Stimulated activated CD4-positive, alpha-beta T cell treated with anti-CD3 and anti-CD28 coated beads, TNF-alpha, amount 100 ng/mL, for 24 hours (primary cell): ENCODE measurements at places on chromosomes 16 and 17.

DNA sequence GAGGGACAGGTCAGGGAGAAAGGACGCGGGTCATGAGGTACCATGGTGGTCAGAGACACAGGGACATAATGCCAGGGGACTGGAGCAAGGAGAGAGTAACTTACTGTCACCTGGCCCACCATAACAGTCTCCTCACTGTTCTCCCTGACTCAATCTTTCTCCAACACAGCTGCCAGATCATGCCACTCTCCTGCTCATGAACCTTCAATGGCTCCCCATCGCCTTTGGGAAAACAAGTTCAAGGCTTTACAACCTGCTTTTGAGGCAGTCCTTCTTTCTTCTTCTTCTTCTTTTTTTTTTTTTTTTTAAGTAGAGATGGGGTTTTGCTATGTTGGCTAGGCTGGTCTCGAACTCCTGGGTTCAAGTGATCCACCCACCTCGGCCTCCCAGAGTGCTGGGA is 22.9 kb downstream of the CNGB1 start:
- DNase-seq, result no peak

DNA sequence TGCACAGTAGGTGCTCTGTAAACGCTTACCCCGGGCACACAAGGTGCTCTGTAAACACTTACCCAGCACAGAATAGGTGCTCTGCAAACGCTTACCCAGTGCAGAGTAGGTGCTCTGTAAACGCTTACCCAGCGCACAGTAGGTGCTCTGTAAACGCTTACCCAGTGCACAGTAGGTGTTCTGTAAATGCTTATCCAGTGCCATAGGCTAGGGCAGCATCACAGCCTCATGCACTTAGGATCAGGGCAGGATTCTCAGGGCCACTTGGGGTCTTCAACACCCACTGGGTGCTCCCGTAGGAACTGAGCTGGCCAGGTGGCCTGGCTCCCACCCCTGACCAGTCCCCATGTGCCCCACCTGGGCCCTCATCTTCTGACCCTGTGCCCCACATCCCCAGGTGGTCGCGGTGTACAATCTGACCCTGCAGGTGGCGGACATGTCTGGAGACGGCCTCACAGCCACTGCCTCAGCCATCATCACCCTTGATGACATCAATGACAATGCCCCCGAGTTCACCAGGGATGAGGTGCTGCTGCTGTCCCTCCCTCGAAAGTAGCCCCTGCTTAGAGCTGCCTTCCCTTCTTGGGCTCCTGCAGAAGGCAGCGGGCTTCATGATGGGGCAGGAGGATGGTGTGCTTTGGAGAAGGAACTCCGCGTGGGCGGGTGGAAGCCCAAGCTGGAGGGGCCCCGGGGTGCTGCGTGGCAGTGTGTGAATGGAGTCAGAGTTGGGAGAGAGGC is 13.1 kb downstream of the SLC22A31 start:
- DNase-seq, result no peak

GRCh38 chr17:10144982-10145381 is 53.4 kb downstream of the GAS7 start:
- no peak for DNase-seq

DNA sequence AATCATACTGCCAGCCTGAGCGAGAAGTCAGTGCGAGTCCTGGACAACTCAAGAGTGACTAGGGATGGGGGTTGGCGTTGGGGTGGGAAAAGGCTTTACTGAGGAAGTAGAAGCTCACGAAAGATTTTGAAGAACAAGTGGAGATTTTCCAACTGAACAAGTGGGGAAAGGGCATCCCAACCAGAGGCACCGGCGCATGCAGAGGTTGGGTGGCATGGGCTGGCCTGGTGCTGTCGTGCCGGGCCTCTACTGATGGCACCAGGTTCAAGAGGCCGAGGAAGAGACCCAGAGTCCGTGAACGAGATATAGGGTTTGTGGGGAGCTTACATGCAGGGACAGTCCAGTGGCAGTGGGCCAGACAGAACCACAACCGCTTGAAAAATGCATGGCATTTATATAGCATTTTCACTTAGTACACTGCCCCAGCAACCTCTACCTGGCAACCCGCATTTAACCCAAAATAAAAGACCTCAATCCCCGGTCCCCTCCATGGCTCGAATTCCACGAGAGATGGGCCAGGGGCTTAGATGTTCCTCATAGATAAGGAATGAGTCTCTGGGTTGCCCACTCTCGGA is 7.7 kb upstream of the ITGA3 start:
- no peak for DNase-seq

DNA sequence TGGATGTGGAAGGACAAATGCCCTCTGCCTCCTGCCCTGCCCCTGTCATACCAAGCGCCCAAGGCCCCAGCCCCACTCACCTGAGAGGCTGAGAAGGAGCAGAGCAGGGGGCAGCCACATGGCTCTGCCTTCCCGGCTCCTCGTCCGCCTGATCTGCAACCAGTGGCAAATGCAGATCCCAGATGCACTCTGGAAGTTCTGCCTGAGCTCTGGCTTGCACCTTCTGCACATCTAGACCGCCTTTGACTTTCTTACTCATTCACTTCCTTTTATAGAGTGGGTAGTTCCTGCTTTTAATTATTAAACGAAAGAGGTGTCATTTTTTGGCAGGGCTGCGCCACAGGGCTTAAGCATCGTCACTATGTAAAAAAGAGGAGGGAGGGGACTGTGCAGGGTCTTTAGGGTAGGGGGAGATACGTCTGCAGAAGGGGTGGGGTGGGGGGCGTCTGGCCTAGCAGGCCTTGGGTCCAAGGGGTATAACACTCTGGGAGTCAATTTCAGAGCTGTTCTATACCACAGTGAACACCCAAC is at the start of gene CD300LB:
TSS of gene CD300LB (minus strand) at position 245 of the 531 bp plus-strand sequence. CDS start at position 120, 125 bp downstream.
- no peak for DNase-seq

DNA sequence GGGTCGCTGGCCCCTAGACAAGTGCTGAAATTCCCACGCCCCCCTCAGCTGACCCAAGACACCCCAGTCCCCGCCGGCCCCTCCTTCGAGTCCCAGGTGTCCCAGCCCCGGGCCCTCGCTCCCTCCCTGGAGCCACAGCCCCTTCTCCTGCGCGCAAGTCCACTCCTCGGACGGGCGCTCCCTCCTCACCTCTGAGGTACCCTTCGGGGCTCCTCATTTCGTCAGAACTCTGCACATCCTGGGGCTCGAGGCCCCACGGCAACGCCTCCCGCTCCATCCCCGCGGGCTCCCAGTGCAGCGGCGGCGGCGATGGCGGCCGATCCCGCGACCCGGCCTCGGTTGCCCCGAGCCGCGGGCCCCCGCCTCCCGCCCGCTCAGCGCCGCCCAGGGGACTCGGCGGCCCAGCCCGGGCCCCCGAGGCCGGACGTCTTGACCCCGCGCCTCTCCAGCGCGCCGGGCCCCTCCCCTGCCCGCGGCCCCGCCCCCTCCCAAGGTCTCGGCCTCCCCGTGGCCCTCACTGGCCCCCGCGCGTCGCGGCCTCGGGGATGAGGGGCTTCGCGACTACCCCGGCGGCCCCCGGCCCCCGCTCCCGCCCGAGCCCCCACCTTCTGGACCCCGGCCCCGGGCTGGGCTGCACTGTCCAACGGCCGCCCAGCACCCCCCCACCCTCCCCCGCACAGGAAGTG is at the start of gene ZNF768:
TSS of gene ZNF768 (minus strand) at position 430 of the 686 bp plus-strand sequence. CDS start at position 277, 153 bp downstream.
- DNase-seq, result no peak

GRCh38 chr17:78123258-78123929 is 5.2 kb downstream of the TMC6 start:
- DNase-seq, result no peak

- no peak for DNase-seq
These were observed 1.3 kb downstream of the SNN start for GRCh38 chr16:11669380-11670146.

DNA sequence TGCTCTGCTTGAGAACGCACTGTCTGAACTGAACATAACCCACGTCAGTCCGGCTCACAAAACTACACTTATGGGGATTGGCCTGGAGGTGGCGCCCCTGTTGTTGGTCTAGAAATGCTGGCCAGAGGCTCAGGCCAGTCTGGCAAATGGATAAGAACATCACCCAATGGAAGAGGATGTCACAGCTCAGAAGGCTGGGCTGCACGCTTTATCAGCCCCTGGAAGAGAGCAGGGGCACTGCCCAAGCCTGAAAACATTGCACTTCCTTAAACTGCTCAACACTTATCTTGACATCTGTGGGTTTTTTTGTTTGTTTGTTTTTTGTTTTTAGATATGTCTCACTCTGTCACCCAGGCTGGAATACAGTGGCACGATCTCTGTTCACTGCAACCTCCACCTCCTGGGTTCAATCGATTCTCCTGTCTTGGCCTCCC is 24.8 kb upstream of the BPTF start:
- peak; percentile 22 for DNase-seq

DNA sequence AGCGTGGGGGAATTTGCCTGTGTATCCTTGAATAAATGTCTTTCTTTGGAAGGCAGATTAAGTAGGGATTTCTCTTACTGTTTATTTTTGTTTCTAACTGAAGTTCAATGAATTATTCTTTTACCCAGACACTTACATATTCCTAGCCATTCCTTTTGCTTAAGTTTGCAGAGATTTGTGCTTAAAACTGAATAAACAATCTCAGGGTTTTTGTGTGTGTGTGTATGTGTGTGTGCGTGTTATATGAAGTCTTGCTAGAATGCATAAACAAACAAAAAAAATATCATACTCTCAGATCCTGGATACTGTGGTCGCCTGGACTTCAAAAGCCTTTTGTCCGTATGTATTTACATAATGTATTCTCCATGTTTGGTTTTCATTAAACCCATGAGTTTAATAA is 672.8 kb downstream of the MAF start:
- no peak for DNase-seq

GRCh38 chr17:71970312-71970711 is 150.5 kb upstream of the SOX9 start:
- no peak for DNase-seq

DNA sequence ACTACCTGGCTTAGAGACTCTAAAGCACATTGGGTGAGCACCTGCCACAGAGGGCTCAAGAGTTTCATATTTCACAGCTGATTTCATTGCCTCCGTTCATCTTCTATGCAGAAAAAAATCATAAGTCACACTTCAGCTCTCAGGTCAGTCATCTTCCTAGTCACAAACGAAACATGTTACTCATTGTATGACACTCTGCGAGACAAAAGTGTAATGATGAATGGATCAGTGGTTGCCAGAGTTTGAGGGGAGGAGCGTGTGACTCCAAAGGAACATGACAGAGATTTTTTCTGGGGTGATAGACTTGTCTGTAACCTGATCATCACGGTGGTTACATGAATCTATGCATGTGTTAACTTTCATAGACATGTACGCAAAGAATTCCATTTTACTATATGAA is 195.2 kb upstream of the CNTNAP4 start:
- DNase-seq, result no peak

DNA sequence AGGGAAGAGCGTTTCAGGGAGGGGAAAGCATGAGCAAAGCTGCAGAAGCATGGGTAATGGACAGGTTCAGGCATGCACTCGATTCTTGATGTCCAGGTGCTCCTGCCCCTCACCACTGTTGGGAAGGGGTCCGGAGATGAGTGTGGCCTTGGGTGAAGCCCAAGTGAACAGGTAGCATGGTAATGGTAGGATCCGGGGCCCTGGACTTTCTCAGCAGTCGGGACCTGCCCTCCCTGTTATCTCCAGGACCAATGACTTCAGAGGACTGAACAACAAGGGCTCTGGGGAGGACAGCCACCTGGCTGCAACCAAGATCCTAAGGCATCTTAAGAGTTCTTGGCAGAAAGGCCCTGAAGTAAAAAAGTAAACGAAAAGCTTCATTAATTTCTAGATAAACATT is 306.8 kb downstream of the CPPED1 start:
- DNase-seq, result no peak

- no peak for DNase-seq
These were observed 18.0 kb upstream of the HOXB9 start for GRCh38 chr17:48644159-48644558.

DNA sequence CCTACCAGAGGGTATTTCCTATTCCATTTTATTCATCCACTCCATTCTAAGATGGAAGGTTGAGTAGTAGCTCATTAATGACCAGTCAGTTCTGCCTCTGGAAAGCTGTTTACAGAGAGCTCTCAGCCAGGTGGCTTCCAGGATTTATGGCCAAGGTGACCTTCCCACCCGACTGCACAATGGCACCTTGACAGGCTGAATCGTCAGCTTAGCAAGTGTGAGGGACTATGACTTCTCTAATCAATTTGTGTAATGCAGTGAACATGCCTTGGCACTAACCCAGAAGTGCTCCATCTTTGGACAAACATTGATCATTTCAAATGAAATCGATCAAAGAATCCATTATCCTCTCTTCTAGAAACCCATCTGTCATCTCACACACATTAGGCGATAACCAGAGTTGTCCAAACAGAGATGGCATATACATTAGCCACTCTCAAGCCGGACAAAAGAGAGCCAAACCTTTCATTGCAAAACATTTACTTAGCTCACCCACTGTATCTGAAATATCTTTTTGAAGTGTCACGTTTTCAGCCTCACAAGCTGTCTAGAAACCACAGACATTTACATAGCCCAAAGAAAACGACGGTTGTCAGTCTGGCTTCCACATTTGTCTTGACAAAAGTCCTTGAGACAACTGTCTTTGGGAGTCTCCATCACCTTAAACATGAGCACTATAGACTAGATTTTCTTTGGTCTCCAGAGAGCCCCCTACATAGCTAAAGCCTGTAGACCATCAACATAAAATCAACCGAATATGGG is 35.6 kb downstream of the CLEC3A start:
- no peak for DNase-seq

GRCh38 chr16:6684076-6684673 is 648.5 kb upstream of the RBFOX1 start:
- peak; percentile 1 for DNase-seq

DNA sequence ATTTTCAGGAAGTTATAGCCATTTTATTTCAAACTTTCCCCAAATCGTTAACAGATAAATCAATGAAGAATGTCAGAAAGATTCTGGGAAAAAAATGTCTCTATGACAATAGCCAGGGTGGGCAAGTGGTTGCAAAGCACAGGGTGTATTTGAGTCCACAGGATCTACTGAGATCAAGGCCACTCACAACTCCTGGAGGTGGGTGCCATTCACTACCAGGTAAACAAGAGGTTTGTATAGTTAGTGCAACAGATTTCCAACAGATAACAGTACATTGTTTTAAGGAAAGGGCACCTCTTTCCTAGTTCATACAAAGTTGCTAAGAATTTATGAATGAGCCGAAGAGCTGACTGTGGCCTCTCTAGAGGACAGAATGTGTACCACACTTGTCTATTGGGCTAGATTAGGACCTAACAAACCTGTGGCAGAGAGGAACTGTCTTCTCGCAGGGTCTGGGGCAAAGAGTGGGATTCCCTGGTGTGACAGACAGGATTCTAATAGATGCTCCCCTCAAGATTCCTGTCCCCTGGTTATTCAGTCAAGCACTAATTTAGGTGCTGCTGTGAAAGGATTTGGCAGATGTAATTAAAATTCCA is 52.0 kb upstream of the ZNF629 start:
- no peak for DNase-seq

DNA sequence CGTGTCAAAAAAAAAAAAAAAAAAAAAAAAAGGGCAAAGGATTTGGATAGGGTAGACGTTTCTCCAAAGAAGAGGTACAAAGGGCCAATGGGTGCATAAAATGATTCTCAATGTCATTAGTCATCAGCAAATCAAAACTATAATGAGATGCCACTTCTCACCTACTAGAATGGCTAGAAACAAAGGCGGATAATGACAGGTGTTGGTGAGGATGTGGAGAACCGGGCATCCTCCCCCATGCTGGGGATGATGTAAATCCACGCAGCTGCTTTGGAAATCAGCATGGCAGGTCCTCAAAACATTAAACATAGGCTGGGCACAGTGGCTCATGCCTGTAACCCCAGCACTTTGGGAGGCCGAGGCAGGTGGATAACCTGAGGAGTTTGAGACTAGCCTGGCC is 9.4 kb downstream of the ITGAX start:
- DNase-seq, result no peak
